ENCODE measurements at places on chromosomes 1 and 21. TPM values are rescaled to one million over a fixed set of nuclear protein-coding genes. Genes with fewer than 3 reads are reported as not detected.

DNA sequence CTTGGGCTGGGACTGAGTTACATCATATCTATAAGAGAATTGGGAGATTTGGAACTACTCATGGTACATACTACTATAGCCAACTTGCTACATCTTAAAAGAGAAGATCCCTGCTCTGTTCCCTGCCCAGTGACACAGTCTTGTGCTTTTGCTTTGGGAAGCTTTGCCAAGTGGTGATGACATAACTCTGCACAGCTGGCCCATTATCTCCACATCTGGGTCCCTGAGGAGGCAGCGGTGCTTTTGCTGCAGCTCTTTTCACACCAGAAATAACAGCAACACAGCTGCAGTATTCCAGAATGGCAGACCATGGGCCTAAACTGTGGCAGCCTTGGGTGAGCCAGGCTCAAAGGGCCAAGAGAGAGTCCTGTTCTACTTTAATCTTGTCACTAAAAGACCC is 296.0 kb downstream of the HHAT start:
- DNase-seq, result no peak

GRCh38 chr1:55882931-55883330 is 667.8 kb upstream of the USP24 start:
- no peak for DNase-seq

- DNase-seq, result no peak
Measured at GRCh38 chr1:28135371-28136168, 40.9 kb downstream of the PTAFR start.

- DNase-seq, result peak; percentile 77
Measured at GRCh38 chr1:17494114-17494729, 45.3 kb upstream of the ARHGEF10L start.

DNA sequence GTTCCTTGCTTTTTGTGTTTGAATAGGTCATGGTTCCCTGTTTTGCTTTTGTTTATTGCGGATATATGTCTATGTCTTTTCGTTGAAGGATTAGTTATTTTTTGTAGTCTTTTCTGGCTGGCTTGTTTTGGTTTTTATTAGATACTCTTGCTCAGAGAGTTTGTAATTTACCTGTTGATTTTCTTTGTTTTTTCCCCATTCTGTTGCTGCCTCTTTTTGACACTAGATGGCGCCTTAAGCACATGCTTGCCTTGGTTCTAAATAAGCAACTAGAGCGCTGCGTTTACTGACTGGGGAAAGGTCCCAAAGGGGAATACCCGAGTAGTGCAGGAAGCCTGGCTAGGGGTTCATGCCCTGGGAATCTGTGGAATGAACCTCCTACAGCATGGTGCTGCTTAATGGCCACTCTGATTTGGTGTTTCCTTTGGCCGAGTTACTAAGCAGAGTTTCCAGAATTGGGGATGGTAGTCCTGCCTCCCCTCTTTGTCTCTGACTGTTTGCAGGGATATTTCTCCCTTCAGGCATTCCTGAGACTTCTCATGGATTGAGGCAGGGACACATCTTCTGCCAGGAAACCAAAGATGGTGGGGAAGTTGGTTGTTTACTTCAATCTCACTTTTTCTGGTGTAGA is 143.2 kb downstream of the PTPRU start:
- no peak for DNase-seq

DNA sequence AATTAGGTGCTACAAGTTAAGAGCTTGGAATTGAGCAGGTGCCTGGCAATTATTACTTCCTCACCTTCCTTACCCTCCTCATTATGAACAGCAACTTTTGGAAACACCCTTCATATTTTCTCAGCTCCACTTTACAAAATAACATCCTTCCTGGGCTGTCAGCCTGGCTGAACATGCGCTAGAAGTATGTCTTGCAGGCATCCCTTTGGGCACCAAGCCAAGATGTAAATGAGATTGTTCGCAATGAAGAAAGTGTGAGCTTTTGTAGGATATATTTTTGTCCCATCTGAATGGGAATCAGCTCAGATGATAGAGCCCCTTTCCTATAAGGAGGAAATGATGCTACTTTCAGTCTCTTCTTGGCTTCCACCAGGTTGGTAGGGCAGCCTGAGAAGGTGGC is 245.9 kb downstream of the KAZN start:
- DNase-seq, result no peak

GRCh38 chr1:42848823-42849537 is 2.6 kb downstream of the ZNF691 start:
- DNase-seq, result no peak

GRCh38 chr1:118322331-118322730 is 137.3 kb upstream of the SPAG17 start:
- no peak for DNase-seq

The ABCA4 gene
- 51.7 TPM for total RNA-seq

The CALML6 gene
- 0.64 TPM for total RNA-seq

The CELA3B gene
- total RNA-seq, result not detected

The PRAMEF13 gene
- not detected for total RNA-seq

- DNase-seq, result no peak
Measured at GRCh38 chr1:25561421-25562100, 18.2 kb downstream of the LDLRAP1 start.

The OR10Z1 gene
- not detected for total RNA-seq

DNA sequence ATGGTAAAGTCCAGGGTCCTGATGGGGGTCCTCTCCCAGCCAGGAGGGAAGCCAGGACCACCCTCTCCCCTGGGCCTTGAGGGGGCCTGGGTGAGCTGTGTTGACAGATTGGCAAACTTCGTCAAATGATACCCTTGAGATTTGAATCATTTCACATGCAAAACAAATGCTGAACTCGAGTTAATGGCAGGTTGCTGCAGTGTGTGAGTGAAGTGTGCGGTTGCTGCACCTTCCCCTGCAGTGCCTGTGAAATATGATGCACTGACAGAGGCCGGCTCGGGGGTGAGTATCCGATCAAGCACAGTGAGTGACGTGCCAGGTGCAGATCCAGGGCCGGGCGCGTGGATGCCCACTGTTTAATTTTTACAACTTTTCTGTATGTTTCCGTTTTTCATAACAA is 5.7 kb upstream of the KRTAP12-1 start:
- DNase-seq, result no peak

The SLC5A3 gene
- 7.6 TPM for total RNA-seq

DNA sequence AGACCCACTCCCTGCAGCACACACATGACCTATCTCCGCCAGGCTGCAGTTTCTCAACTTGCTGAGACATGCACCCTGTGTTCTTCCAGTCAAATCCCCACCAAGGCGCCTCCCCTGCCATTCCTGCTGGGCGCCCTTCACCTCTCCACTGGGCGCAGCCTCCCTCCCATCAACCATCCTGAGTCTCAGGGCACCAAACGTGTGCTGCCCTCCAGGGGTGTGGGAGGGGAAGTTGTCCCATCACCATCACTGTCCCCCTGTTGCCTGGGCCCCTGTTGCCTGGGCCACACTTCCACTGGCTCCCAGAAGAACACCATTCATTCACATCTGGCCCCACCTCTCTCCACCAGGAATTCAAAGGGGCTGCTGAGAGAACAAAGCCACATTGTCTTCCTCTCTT is 44.9 kb upstream of the EFHD2 start:
- no peak for DNase-seq

- no peak for DNase-seq
Measured at GRCh38 chr1:231924180-231924579, 297.6 kb downstream of the DISC1 start.

GRCh38 chr1:241208910-241209379 is 148.1 kb downstream of the RGS7 start:
- no peak for DNase-seq

The LIN28A gene
- total RNA-seq, result 107 TPM

DNA sequence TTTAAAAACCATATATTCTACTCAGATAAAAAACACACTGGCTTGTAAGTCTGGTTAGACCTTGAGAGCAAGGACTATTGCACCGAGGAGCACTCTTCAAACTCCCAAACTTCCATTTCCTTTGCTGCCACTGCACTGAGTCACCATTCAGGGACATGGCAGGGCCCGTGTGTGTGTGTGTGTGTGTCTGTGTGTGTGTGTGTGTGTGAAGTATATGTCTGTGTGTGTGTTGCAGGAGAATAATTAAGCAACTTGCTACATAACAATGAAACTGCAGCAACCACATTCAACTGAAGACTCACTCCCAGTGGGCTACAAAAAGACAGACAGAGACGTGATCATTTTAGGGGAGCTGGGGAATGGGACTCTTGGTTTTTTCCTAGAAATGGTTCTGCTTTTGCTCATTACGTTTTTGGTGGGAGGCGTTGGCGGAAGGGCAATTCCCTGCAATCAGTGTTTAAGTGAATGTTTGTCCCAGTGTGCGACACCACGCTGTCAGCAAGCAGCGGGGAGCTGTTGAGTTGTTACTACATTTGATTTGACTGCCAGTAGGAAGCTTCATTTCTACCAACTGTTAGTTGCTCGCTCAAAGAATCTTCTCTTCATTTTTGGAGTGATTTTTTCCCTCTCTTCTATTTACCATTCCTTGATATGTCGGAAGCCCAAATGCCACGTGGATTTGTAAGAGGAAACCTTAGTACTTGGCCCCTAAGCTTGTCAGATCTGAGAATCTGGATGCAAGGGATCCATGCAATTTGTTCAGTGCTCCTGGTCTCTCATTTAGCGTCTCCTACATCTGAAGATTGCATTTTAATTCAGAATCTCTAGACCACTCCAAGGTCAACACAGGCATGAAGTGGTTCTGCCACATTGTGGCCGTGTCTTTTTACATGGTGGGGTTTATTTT is 36.1 kb downstream of the ESRRG start:
- DNase-seq, result no peak
